ENCODE measurements at places on chromosomes 4 and X.

GRCh38 chrX:41781500-41781899, 57.5 kb downstream of the GPR82 start:
- DNase-seq: no peak

DNA sequence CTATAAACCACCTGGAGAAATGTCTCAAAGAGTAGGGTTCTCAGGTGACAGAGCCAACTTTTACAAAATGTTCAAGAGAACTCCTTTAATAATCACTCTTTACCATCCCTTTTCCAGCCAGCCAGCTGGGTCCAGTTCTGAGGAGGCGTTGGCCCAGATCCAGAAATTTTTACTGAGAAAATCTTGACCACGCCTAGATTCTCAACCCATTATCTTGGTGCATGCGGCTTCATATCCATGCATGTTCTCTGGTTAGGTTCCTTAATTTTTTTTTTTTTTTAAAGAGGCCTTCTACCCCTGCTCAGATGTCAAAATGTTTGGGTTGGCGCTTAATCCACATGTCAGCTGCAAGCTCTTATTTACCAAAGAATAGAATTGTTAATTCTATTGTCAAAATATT, 12.0 kb upstream of the MAP7D2 start:
- no peak for DNase-seq

GRCh38 chrX:22577181-22577580, 304.5 kb downstream of the CBLL2 start:
- no peak for DNase-seq

DNA sequence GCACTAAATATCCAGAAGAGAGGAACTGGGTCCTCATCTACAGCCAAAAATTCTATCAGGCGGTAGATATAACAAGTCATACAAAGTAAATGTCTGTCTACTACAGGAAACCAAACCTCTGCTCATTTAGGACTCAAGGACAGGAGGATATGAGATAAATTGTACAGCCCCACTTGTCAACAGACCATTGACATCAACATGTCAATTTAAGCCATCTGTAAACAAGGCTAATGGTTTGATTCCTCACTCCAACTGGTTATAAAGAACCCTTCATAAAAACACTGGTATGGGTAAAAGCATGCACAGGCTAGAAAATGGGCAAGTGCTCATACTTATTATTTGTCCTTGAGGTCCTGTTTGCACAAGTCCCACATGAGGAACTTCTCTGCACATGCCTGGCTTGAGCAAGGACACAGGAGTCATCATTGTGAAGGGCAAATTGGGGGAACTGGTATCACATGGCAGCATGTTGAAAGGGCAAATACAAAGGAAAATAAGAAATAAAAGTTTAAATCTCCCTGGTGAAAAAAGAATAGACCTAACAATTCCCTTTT, 13.2 kb downstream of the RTL8B start:
- no peak for DNase-seq

DNA sequence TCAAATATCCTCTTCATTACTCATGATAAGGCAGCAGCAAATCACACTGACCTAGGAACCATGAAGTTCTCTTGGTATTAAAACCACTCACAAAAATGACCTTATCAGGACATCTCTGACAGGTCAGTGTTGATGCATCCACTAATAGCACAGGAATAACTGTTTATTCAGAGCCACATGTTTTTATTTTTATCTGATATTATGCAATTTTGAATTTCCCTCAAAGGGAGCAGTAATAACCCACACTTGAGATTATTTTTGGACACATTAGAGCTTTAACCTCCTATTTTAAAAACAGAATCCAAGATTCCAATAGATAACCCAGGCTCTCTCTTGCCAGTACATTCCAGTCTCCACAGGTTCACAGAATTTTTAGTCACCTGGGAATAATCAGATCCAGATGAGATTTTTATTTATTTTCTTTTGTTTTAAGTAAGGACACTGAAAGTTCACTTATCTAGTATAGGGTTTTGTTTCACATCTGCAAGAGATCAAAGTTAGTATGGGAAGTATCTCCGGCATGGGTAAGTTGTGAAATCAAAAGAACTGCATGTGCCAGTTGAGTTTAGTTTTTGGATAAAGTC, 36.3 kb upstream of the MYOZ2 start:
- no peak for DNase-seq

DNA sequence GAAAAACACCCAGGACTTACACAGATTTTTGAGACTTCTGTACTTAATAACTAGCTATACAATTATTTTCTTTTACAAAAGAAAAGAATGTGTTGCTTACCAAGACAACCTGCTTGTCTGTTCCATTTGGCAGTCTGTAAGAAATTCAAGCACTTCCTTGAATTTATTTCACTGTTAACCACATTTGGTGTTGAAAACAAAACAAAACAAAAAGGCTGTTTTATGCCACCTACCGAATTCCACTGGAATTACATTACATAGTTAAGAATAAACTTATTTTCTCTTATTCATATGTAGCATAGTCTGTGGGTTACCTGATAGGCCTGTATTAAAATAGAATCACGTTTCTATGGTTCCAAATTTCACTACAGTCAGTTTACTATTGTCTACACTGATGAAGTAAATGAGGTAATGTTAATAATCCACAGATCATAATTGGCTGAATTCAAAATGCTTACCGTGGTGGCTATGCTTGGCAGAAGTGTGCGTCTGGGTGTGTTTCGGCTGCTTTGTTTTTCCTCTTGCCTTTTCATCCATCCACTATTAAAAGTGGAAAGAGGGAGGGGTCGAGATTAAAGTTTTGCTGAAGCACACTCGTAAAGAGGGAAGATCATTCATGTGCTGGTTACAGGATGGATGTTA, at the start of gene TLR1:
TSS of gene TLR1 (minus strand) at position 138 of the 642 bp plus-strand sequence. CDS start 5,960 bp downstream, outside the sequence.
- DNase-seq: no peak

GRCh38 chr4:74133786-74134499, 24.0 kb upstream of the MTHFD2L start:
- no peak for DNase-seq

GRCh38 chr4:69697536-69698242, 44.6 kb upstream of the UGT2A1 start:
- no peak for DNase-seq

- no peak for DNase-seq
Measured at GRCh38 chr4:89283226-89284009, 24.2 kb downstream of the GPRIN3 start.

DNA sequence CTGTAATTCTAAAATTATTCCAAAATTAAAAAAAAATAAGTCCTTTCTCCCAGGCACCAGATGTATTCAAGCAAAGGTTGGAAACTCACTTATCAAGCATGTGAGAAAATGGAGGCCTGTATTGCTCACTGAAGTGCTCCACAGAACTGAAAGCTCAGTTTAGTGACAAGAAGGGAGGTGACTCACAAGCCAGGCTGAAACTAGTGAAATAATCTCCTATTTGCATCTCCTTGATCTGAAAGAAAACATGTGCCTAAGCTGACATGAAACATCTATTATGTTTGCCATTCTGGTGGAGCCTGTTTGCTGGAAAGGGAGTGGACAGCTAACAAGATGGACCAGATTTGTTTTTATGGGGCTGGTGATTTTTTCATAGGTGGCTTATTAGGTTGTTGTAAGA, 54.0 kb upstream of the AMELX start:
- no peak for DNase-seq

- no peak for DNase-seq
Measured at GRCh38 chr4:107854356-107855022, 29.8 kb downstream of the SGMS2 start.

- DNase-seq: no peak
Measured at GRCh38 chrX:7953446-7953845, 26.2 kb upstream of the PNPLA4 start.

- DNase-seq: no peak
Measured at GRCh38 chr4:115287426-115287825, 174.0 kb upstream of the NDST4 start.

GRCh38 chr4:68348577-68348976, 1.3 kb downstream of the YTHDC1 start:
- DNase-seq: no peak

DNA sequence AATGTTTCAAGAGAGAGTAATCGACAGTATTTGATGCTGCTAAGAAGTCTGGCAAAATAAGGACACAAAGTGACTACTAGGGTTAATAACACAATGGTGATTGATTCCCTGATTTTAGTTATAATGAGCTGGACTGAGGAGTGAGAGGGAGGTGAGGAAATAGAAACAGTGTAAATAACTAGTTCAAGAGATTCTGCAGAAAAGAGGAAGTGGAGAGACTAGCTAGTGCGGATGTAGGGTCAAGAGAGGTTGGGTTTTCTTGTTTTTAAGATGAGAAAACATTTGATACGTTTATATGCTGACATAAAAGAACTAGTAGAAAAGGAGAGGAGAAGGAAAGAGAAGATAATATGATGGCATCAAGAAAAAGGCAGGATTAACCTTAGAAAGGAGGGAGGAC, 12.2 kb upstream of the TRPC5 start:
- no peak for DNase-seq

DNA sequence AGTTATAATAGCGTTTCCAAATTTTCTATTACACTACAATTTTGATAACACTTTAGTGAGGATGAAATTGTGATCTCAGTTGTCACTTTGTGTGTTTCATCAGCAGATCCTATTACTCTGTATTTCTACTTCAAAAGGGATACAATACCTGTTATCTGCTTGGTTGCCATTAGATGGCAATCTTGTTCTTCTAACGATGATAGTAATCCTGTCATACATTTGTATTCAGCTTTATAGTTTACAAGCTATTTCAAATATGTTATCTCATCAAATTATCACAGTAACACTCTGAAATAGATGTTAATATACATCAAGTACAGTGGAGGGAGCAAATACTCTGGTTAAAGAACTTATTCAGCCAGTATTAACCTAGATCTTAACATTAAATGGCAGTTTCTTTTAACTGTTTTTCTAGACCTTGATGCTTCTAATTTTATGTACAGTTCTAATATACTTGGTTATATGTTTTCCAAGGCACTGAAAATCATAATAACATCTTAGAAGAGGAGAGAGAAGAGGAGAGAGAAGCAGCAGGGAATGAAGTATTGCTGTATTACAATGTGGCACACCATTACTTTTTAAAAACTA, 292.0 kb downstream of the CCSER1 start:
- no peak for DNase-seq

DNA sequence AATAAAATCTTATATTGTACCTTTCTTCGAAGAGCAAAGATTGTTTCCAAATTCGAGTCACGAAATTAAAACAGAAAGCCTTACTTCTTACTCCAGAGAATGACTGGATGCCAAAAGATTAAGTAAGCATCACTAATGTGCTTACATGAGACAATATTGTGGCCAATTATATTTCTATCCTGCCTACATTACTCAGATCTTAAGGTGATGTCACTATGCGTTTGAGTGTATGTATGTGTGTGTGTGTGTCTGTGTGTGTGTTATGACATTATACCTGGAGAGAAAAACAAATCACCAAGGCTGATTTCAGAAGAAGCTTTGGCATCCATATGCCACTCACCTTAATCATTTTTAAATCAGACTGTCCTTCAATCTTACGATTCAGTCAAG, 556.3 kb downstream of the PPARGC1A start:
- DNase-seq: no peak

DNA sequence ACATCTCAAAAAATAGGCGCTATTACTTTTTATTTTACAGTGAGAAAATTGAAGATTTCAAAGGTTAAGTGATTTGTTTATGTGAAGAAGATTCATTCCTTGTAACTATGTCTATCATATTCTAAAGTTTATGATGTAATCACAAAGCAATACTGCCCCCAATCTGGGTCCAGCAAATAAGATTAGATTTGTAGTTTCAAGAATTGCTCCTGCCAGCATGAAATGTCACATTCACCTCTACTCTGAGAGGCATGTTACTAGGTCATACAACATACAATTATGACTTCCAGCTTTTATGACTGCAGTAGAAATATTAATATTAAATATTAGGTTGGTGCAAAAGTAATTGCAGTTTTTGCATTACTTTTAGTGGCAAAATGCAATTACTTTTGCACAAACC, 976.2 kb downstream of the FSTL5 start:
- DNase-seq: no peak

DNA sequence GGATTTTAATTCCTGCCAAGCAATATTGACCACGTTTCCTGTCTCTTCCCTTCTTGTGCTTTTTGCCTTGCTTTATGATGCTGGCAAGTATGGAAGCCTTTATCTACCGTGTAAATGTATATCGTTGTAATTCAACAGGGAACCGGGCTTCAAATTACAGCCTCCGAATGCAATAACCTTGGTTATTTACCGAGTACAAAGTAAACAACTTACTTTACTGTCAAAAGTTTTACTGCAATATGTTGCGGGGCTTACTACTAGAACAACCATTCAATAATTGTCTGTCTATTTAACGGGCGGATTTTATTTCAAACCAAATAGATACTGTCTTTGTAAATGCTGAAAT, 73.1 kb downstream of the PALLD start:
- no peak for DNase-seq

DNA sequence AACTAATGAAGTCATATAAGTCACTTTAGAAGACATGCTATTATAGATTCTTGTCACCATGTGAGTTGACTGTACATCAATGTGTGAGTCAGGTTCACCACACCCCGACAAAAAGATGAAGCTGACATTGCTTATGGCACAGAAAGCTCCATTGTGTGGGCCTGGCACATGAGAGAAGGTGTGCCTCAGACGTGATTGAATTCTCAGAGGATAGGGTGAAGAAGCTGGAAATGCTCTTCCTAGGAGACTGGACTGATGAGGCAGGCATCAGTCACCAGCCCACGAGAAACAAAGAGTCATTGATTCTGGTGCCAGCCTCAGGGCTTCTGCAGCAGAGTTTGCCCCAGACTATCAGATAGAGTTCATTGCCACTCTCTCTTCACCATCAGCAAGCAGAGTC, 35.9 kb upstream of the LRAT start:
- DNase-seq: no peak

DNA sequence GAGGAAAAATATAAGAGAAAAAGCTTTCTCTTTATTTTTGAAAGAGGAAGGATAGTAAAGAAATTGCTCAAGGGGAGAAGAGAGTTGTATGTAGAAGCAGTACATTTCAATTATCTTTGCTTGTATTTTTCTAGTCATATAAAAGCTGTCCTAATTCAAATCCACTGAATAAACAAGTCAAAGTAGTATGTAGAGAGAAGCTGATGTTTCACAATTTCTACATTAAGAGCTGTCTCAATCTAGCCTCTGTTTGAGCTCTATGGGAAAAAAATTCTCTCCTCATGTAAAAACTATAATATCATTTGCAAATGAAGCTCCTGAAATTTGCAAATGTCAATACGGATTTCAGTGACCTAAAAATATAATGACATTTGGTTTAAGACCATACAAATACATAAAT, 52.6 kb downstream of the CHM start:
- no peak for DNase-seq

GRCh38 chr4:80210549-80210948, 13.2 kb downstream of the PRDM8 start:
- no peak for DNase-seq

GRCh38 chr4:151472711-151473110, 63.7 kb downstream of the FHIP1A start:
- no peak for DNase-seq

GRCh38 chrX:103817502-103817901, 14.6 kb downstream of the RAB9B start:
- no peak for DNase-seq

DNA sequence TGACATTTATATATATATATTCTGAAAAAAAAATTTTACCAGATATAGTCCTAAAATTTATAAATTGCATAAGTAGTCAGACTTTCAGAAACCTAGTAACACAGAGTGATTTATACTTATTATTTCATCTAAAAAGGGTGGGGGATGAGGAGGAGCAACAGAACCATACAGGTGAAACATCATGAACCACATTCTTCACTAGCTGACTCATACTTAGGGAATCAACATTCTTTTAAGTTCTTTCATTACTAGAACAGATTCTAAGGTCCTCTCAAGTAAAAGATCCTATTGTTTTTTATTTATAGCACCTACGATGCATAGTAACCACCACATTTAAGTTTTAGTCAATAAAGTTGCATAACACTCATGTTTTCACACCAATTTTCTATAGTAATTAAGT, 166.1 kb downstream of the LRBA start:
- no peak for DNase-seq
